ENCODE measurements at places on chromosomes 1 and 21.

DNA sequence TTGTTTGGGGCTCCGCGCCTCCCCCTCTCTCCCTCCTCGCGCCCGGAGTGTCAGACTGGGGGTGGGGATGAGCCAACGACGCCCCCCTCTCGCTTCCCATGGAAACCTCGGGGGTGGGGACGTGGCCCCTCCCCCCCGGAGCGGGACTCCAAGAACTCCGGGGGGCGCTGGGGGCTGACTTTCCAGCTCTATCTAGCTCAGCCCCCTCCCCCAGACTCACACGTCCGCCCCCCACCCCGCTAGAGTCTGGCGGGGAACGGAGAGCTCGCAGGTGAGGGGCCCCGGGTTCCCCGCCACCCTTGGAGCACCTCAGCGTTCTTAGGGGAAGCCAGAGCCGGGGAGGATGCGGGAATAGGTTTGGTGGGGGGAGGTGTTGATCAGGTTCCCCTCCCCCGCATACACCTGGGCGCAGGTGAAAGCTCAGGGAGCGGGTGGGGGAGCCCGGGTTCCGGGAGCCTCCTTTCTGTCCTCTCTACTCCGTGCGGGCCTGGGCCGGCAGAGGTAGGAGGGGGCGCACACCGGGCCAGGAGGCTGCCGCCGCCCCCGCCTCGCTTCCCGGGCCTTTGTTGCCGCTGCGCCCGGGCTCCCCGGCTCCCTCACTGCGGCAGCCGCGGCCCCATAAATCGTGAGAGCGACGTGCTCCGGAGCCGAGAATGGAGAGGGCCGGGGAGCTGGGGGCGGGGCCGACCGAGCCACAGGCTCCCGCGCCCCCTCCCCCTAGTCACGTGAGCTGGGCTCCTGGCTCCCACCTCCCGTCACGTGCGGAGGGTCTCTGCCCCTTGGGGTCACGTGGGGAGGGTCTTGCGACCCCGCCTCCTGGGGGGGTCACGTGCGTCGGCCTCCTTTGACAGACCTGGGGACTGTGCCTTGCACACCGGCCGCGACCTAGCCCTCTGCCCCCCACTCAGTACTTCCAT is 1.9 kb downstream of the EFNA3 start:
- no peak for DNase-seq

GRCh38 chr1:57826535-57826934 is 402.7 kb upstream of the DAB1 start:
- DNase-seq, result no peak

GRCh38 chr1:198660341-198661261 is 21.8 kb downstream of the PTPRC start:
- DNase-seq, result no peak

DNA sequence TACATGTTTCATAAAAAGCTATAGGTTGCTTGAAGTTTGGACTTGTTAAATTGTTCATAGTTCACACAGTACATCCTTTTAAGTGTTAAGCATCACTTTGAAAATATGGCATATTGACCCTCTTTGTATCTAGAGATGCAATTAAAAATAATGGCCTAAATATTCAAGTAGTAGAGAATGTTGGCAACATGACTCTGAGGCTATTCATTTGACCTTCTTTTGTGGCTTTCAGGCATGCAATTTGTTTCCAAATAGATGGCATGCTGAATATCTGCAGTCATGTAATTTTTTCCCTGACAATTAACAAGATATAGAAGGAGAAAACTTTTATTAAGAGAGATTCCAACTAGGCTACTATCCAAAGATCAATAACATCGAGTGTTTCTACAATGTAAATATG is 230.5 kb upstream of the ZRANB2 start:
- no peak for DNase-seq

DNA sequence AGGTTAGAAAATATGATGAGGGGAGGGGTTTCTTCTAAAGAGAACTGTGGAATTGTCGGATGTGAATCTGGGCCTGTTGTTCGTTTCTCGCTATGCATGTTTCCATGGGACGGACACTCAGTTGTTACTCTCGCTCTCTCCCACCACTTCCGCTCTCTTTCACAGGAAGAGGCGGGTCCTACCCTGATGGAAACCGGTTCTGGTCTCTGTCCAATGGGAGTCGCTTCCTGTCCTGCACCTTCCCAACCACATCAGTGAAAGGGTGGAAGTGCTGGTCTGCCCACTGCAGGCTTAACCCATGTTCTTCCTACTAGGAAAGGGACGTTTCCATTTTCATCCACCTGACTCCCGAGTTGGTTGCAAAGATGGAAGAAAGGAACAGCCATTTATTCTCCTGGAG is 119.4 kb downstream of the KCNJ15 start:
- no peak for DNase-seq

All from activated naive CD4-positive, alpha-beta T cell treated with anti-CD3 and anti-CD28 coated beads, Interleukin-2, amount 50 U/mL, for 72 hours (primary cell).